ENCODE measurements at places on chromosomes 16 and 17.
A peak's percentile ranks its signal among the peaks of the same experiment; 100 is the strongest.

DNA sequence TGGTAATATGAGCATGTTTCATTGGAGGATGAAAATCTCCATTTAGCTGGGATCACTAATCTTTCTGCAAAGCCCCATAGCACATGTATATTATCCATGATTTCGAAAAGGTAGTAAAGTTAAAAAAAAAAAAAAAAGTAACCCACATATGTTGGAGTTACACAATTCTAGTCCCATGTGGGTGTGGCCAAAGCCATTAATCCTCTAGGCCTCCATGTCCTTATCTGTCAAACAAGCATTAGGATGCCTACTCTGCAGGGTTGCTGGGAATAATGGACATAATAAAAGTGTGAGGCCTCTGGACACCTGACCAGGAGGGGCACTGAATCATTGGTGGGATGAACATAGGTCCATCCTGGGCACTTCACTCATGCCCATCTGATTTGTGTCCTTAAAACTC is 29.2 kb upstream of the VAT1L start:
- DNase-seq, result no peak

GRCh38 chr17:740240-741017 is 8.0 kb downstream of the TLCD3A start:
- no peak for DNase-seq

DNA sequence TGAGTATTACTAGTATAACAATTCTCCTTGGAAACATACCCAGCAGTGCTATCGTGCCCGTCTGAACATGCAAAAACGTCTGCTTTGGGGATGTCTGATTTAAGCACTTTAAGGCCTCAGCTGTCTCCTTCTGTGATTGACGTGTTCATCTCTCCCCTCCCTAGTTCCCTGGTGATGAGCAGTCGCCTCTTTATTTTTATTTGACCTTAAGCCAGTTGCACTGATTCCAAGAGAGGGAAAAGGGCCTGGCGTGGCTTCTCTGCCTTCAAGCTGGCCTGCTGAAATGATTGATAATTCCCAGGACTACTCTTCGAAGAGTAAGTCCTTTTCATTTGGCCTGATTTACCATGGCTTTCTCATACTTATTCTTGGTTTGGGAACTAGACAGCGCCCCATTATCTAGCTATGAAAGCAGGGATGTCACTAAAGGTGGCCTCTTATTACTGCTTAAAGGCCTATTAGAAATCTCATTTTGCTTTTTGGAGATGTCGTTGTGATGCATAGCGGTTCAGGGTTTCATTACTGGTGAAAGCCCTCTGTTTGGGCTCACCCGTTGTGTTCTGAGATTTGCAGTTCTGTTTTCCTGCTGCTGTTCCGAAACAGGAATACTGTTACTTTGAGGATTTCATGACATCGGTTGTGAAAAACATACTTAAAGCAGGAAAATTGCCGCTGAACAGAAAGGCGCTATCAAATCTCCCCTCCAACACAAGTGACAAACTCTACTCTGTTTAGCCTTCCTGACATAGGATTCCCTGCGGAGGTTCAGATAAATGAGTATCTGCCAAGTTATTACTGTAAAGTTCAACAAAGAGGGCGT is 65.5 kb downstream of the IQCK start:
- DNase-seq, result no peak

DNA sequence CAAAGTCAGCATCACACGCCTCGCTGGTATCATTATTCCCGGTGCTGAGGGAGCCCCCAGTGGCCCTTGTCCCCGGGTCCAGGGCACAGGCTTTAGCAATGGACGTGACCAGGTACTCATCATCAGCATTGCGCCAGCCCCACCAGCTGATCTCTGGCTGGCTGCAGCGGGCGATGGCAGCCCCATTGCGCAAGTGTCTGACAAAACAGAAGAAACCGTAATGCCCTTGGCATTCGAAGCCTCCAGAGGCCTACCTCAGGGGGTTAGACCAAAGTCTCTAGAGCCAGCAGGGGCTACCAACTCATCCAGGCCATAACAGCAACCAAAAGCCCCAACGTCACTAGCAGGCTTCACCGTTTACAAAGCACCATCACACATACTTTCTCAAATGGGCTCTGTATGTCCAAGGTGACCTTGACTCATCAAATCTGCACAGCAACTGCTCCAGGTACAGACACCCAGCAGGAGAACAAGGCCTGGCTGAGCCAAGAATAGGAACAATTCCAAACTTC is 7.3 kb downstream of the MTMR4 start:
- DNase-seq, result no peak

DNA sequence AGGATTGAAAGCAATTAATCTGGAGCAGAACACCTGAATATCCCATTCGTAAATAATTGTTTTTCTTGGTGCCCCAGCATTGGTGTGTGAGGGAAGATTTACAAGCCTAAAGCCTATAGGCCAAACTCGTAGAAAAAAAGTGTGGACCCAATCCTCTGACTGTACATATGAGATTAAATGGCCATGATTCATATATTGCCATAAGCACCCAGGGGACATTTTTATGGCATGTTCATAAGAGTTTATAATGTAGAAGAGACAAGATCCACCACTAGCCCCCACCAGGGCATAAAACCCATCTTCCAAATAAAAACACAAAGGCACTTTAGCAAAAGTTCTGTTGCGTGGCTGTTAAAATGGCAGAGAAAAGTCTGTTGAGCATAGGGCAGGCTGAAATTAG is 15.5 kb upstream of the SALL1 start:
- no peak for DNase-seq

GRCh38 chr17:48056246-48056745 is 8.1 kb downstream of the NFE2L1 start:
- no peak for DNase-seq

DNA sequence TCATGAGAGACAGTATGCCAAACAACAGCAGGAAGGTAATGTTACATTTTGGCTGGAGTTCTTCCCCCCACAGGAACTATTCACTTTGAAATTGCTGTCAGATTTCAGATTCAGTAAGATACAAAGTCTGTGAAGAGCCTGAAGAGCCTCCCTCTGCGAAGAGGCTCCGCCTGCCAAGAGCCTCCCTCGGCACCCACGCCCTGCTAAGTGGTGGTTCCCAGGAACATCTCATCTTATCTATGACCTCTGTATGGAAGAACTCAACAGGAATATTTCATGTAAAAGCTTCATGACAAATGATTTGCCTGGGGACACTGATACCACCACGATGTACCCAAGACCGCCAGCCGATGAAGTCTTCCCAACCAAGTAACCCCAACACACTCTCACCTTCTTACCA is 3.2 kb downstream of the ZC3H7A start:
- no peak for DNase-seq

- no peak for DNase-seq
Measured at GRCh38 chr16:1815461-1815860, 11.2 kb downstream of the HAGH start.

DNA sequence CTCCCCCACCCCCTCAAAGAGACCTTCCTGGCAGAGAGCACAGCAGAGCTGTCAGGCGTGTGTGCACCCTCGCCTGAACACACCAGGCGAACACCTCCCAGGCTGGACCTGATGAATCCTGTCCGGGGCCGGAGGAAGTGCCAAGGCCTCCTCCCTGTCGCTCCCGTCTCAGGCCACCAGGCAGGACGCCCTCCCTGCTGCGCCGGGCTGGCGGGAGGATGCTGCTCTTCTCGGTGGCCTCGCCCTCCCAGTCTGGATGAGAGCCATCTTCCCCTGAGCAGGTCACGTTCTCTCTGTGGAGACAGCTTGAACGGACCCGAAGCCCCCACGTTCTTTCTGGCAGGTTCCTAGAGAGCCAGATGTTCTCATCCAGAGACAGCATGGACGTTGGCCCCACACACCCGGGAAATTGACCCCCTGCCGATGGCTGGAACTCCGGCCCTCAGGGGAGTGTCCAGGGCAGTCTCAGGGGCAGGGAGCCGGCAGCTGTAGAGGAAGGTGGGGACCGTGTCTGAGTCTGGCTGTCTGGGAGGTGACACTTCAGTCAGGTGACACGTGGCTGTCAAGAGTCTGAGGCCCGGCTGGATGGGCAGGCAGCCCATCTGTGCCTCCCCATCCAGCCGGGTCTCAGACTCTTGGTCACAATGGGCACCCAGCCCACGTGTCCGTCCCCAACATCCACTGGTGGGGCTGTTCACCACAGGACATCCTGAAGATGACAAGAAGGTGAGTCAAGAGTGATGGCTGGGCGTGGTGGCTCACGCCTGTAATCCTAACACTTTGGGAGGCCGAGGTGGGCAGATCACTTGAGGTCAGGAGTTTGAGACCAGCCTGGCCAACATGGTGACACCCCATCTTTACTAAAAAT is 5.0 kb upstream of the TIMP2 start:
- DNase-seq, result no peak

DNA sequence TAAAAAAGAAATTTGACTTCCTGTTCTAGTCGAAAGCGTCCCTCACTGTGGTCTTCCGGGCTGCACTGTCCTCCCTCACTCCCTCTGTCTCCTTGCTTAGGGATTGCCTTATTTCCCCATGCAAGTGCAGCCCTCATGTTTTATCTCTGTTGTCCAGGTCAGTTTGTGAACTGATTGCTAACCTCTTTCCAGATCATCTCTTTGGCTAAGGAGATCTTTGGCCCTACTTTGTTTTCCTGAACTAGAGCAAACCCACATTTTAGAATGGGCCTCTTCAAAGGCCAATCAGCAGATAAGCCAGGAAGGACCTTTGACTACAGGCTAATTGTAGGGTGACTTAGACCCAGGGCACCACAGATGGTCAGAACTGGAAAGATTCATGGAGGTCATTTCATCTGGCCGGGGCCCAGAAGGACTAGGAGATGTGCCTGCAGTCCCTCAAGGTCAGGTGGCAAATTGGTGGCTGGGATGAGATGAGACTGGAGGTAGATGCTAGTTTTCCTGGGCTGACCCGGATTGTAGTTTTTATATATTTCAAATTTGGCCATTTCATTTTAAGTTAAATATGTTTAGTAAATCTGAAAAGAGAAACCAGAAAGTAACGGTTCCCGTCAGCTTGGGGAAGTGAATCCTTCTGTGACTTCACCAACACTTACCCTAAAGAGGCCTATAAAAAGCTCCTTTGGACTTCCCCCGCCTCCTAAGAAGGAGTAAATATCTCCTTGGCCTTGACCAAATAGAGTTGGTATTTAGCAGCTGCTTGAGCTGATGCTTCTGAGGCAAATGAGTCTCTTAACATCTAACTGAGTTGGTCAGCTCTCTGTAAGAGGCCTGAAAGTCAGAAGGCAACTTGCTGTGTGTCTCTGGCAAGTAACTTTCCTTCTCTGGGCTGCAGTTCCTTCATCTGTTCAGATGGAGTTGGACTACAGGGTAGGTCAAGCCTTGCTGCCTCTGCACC is 6.2 kb upstream of the SLC25A19 start:
- no peak for DNase-seq

- peak; percentile 62 for DNase-seq
Measured at GRCh38 chr17:81869221-81870130, 1.7 kb downstream of the ARHGDIA start.

- DNase-seq, result no peak
Measured at GRCh38 chr17:77785312-77785905, 173.1 kb upstream of the TNRC6C start.

GRCh38 chr16:69863401-69864281 is 87.5 kb upstream of the CLEC18A start:
- DNase-seq, result no peak

GRCh38 chr16:64826374-64826773 is 295.5 kb downstream of the CDH11 start:
- no peak for DNase-seq

DNA sequence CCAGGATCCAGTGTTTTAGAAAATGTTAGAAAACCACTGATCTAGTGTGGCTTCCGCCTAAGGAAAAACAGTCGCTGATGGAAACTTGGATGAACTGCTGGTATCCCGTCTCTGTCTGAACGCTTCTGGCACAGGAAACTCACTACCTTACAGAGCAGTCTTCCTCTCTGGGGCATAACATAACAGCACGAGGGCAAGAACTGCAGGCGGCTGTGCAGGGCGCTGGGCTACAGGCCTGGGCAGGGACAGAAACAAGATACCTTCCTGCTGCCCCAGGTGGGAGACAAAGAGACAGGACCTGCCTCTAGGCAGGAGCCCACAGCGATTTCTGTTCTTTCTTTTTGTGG is 10.5 kb downstream of the MXRA7 start:
- no peak for DNase-seq

- DNase-seq, result no peak
Measured at GRCh38 chr17:32493571-32493970, 6.8 kb downstream of the CDK5R1 start.

DNA sequence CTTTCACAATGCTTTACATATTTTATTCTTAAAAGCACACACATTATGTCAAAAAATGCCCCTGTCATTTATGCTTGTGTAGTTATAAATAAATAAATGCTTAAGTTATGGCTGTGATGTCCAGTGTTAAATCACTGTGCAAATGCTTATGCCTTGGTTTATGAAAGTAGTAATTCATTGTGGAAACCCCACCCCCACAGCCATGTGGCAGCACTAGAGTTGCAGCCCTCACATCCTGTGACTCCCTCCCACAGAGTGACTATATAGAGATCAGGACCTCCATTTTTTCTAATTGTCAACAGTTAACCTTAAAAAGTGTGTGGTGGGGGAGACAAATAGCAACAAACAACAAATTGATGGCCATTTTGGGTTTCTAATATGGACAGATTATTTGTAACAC is 2.4 kb downstream of the SKAP1 start:
- DNase-seq, result no peak

DNA sequence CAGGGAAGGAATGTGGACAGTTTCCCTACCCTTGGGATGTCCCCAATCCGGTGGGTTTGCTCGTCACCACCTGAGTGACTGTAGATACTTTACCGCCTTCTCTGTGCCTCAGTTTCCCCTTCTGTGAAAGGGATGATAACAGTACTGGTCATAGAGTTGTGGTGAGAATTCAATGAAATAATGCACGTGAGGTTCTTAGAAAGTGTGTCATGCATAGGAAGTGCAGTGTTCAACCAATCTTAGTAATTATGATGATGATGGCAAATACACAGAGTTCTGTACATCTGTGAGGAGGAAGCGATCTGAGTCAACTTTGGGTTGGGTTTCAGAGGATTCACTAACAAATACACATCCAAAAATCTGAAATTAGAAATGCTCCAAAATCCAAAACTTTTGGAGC is 114.6 kb upstream of the HS3ST2 start:
- no peak for DNase-seq

DNA sequence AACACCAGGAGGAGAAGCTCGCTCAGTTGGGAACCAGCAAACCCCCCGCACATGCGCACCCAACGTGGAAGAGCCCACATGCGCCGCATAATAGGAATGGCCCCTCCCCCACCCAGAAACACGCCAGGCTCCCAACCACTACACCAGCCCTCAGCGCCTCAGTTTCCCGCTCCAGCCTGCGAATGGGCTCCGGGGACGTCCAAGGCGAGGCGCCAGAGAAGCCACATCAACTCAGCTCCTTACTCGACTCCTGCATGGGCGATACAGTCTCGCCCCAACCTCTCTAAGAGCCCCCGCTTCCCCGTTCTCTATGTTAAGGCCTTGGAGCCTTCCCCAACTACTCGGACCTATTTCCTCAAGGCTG is 504 bp downstream of the SRSF1 start:
- DNase-seq, result peak; percentile 80

DNA sequence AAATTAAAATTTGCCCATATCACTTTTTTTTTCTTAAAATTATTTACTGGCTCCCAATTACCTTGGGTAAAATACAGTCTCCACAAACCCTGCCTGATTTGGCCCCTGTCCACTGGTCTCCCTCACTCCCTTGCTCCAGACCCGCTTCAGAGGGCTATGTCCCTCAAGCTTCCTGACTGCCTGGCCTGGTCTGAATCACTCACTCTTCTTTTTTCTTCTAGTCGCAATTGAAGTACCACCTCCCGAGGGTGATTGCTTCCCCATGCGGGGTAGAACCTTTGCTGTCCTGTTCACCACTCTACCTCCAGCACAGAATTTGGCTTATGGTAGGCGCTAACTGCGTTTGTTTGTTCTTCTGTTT is 598 bp upstream of the PGAP3 start:
- no peak for DNase-seq

- peak; percentile 84 for DNase-seq
Measured at GRCh38 chr17:45277216-45277849, 15.4 kb upstream of the SPATA32 start.

Data from AG20443 (cell line).